ENCODE measurements at places on chromosomes 3 and 15.

GRCh38 chr3:12316253-12316652, 27.4 kb downstream of the PPARG start:
- DNase-seq: no peak

- no peak for DNase-seq
Observed at GRCh38 chr3:191336833-191337232, 6.5 kb upstream of the UTS2B start.

DNA sequence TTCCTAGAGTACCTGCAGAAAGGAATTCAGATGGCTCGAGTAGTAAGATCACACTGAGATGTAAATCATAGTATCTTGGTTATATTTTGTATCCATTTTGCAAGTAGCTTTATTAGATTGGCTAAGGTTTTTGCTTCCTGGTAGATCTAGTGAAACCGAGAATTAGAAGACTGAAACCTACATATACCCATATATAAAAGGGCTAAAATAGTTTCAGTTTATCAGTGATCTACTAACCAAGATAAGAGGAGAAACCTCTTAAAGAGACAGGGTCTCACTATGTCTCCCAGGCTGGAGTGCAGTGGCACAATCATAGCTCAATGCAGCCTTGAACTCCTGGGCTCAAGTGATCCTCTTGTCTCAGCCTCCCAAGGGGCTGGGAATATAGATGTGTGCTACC, 135.3 kb downstream of the PCCB start:
- no peak for DNase-seq

DNA sequence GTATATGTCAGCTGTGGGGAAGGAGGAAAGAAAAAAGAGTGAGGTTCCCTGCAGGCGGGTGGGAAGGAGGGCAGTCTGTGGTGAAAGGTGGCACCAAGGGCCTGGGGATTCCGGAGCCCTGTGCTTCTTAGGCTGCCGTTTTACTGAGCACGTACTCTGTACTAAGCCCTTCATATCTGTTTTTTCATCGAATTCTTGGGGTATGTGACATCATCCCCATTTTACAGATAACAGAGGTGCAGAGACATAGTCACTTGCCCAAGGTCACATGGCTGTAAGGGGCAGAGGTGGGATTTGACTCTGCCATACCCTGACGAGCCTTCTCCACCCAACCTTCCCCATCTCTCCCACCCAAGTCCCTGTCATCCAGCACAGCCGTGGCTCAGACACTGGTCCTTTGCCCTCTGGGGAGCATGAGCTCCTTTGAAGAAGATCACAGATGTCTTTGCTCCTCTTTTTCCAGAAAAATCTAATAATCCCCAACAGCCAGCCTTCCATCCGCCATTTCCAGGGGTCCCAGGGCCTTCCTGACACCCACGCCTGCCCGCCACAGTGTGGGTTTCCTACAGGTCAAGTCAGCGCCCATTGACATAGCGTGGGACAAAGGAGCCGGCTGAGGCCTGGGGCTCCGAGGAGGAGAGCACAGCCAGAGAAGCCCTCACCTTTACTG, 24.2 kb downstream of the CYP11A1 start:
- DNase-seq: no peak

DNA sequence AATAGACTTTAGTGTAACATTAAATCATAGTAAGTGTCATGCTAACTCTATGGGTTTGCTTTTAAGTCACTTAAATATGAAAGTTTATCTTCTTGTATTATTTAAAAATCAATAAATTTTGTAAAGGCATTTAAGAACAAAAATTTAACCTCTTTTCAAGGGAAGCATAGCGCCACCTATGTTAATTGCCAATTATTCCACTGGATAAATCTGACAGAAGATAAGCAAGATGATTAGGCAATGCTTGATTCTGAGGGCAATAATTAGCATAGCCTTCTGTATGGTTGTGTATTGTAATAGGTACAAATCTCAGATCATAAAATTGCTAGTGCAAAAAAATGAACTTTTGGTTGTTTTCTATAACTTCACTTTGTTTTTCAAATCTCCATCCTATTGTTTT, 560.1 kb downstream of the GRM7 start:
- no peak for DNase-seq

GRCh38 chr3:143170074-143170473, 50.5 kb downstream of the CHST2 start:
- no peak for DNase-seq

DNA sequence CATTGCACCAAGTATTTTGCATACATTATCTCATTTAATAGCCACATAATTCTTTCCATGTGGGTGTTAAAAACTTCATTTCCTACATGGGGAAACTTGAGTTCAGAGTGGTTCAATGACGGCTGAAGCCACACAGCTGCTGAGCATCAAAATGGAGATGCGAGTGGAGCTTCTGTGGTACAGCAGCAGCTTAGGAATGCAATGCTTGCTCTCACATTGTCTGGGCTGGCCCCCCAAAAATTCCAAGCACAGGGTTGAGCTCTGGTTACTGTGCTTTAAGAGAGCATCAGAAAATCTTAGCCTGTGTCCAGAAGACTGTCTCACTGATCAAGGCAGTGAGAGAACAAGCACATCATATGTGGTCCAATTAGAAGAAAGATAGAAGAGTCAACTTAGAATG, 57.4 kb upstream of the GADL1 start:
- DNase-seq: no peak

- DNase-seq: no peak
Observed at GRCh38 chr3:40317061-40317855, 7.8 kb downstream of the EIF1B start.

GRCh38 chr15:95609096-95609495, 721.4 kb upstream of the NR2F2 start:
- peak; percentile 22 for DNase-seq

- no peak for DNase-seq
Observed at GRCh38 chr15:31277335-31278060, 49.1 kb upstream of the KLF13 start.

DNA sequence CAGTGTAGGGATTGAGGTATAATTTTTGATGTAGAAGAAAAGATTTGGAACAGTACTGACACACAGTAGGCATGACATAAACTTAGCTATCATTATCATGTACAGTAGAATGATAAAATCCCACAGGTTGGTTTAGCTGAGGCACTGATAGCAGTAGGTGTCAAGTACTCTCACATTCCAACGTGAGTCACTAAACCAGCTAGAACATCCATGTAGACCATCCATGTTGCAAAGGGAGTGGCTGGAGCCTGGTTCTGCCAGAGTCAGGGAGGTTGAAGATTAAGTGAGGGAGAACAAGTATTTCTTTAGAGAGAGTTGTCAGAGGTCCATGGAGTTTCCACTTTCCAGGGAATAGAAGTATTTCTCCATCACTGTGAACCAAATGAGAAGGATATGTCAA, 157.2 kb upstream of the TMEM108 start:
- no peak for DNase-seq

DNA sequence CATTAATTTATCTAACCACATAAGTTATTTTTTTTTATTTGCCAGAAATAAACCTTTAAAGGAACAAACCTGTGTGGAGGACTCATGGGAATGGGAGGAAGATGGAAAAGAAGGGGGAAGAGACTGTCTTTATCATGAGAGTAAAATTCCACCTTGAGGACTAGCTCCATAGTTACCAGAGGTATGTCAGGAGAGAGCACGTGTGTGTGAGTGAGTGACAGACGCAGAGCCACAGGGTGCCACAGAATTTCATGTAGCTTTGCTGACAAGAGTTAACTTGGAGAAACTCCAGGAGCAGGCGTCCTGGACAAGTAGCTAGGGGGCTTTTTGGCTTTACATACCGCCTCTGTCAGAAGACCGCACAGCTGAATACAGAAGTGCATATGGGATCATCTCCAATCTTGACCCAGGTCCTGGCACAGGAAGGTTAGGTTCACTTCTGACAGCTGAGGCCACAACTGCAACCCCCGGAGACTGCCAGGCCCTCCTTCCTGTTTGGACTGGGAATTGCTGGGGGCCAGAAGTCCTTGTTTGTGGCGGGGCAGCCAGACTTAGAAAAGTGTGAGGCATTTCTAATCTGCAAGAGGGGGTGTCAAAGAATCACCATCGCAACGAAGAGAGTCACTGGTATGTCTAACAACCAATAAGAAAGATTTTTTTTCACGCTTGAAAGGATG, 197.8 kb upstream of the TPM1 start:
- no peak for DNase-seq

DNA sequence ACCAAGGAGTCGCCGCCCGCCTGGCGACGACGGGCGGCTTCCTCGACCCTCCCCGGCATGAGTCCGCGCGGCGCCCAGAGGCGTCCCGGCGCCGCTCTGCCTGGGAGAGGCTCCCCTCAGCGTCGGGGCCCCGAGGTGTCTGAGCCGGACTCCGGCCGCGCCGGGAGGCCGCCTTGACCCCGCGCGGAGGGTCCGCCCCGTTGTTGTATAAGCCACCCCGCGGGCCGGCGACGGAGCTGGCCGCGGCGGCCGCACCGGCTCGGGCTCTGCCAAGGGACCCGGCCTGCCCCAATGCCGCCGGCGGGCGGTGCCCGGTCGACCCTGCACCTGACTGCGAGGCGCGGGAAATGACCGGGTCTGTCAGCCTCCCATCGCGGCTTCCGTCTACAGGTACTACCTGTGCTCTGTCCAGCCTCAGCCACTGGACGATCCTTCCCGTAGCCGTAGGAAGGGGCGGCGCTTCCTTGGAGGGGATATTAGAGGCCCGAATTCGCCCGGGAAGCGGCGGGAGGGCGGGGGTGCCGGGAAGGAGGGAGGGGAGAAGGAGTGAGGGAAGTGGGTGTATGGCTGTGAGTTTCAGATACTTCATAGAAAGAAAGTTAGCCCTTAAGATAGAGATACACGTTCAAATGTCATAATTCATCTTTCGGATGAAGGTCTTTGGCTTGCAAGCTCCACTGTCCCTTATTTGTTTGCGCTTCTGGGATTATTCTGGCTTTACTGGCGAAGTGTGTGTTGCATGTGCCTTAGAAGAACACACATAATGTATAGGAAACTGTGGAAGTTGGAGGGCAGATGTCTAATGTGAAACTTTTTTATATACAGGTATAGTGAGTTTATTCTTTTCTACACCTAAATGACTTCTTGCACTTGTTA, 620 bp downstream of the ABHD5 start:
- no peak for DNase-seq

DNA sequence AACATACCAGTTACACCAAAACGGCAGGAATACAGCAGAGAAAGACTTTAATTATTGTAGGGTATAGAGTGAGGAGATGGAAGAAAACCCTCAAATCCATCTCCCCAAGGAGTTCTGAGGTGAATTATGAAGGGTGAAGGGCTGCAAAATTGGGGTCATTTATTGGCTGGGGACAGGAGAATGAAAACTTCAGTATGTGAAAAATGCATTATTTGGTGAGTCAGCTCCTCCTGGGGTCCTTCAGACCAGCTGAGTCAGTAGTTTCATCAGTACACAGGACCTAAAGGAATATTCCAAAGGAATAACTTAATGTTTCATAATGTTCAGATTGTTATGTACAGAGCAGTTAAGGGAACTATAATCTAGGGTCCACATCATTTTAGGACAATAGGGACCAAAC, 566.0 kb downstream of the GBE1 start:
- peak; percentile 31 for DNase-seq

GRCh38 chr15:63390689-63391088, 9.0 kb upstream of the CA12 start:
- DNase-seq: no peak

DNA sequence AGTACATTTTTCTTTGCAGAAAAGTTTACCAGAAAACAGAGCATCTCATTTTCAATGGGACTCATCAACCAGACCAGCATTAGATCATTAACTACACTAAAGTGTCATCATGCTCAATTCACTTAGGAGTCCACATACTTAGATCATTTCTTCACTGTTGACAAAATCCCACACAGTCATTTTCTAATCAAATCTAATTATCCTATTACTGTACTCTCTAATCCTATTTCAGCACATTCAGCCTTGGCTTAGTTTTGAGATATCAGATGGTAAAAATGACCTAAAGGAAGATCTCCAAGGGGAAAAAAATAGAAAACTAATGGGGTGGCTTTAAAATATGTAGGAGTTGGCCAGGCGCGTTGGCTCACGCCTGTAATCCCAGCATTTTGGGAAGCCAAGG, 5.2 kb upstream of the CTXN2 start:
- DNase-seq: no peak

GRCh38 chr3:3356846-3357245, 177.4 kb upstream of the CRBN start:
- DNase-seq: no peak

GRCh38 chr15:60128000-60128376, 123.9 kb downstream of the FOXB1 start:
- DNase-seq: no peak

GRCh38 chr15:81337713-81338157, 13.8 kb upstream of the STARD5 start:
- DNase-seq: no peak
